ENCODE measurements at places on chromosomes 1 and 21. TPM values are rescaled to one million over a fixed set of nuclear protein-coding genes. Genes with fewer than 3 reads are reported as not detected.

DNA sequence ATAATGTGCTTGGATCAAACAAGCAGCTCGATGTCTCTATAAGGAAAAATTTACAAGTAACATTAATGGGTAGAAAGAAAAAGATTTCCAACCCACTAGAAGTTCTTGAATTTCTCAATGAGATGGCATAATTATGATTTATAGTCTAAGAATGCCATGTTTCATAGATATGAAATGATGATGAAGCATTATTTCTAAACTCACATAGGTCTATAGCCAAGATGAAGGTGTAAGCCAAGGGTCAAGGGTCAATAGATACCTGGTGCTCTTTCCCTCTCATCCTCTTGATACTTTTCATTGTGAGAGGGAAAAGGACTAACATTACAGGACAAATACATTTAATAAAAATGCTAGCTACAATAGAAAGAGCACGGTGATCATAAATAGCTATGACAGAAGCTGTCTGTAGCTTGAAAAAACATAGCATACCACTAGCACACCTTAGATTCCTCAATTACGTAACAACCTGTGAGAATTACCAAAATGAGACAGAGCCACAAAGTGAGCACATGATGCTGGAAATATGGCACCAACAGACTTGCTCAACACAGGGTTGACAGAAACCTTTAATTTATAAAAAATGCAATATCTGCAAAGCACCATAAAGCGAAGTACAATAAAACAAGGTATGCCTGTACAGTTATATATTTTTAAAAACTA is 26.3 kb upstream of the F13B start:
- DNase-seq = no peak

GRCh38 chr21:42558846-42559245 is 45.2 kb downstream of the SLC37A1 start:
- DNase-seq = no peak

- no peak for DNase-seq
These were observed 116.0 kb downstream of the LMX1A start for GRCh38 chr1:165240492-165240891.

Gene SH3BGR
- 18.8 TPM for total RNA-seq

DNA sequence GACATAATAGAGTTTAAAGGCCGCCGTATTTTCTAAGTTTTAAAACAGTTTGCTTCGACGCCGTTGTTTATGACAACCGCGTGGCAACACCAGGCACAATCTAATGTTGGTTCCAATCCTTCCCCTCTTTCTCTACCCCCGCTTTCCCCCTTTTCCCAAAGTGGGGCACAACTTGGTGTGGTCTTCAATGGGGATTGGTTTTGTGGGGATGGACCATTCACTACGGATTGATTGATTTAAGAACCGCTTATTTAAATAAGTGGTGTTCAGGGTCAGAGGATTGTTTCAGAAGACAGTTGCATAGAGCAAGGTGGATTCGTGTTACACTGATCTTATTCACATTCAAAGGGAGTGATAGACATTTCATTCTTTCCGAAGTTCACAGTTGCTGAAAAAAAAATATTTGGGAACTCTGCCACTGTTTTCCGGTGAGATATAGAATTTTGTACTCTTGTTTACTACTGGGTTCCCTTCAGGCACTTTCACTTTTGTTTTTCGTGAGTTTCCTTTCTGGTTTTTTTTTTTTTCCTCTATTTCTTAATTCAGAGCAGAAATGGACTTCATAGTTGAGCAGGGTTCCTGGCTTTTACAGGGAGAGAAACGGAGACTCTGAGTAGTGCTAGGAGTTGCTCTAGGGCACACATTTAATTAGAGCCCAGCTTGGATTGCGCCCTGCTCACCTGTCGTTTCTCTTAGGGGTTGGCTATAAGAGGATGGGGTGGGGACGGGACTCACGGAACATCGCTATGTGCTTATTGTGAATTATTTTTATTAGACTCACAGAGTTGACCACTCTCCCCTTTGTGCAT is 79.6 kb upstream of the AK4 start:
- DNase-seq = no peak

DNA sequence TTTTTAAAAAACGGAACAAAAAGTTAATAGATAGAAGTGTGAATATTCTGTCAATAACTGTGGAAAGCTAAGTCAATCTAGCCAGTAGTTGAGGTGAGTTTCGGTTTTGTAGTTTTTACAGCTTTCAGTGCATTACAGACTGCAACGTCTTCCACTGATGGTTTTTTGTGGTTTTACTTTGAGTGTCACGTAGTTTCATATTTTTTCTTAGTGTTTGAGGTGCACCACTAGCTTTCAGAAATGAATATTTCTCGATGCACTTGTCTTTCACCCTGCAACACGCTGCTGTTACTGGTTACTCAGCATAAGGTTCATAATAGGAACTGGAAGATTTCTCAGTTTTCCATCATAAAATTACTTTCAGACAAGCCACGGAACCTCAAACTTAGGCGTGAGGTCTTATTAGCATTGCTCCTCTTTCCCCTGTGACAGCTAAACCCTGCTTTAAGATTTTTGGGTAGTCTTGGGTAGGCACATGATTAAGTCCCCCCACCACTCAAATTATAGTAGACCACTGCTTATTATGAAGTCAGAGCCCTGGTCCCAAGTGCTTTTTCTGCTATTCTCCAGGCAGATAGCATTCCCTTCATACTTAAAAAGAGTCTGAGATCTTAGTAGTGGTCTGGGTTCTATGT is 1412.7 kb downstream of the KCNT2 start:
- no peak for DNase-seq

Gene IGSF9
- total RNA-seq = 0.21 TPM

DNA sequence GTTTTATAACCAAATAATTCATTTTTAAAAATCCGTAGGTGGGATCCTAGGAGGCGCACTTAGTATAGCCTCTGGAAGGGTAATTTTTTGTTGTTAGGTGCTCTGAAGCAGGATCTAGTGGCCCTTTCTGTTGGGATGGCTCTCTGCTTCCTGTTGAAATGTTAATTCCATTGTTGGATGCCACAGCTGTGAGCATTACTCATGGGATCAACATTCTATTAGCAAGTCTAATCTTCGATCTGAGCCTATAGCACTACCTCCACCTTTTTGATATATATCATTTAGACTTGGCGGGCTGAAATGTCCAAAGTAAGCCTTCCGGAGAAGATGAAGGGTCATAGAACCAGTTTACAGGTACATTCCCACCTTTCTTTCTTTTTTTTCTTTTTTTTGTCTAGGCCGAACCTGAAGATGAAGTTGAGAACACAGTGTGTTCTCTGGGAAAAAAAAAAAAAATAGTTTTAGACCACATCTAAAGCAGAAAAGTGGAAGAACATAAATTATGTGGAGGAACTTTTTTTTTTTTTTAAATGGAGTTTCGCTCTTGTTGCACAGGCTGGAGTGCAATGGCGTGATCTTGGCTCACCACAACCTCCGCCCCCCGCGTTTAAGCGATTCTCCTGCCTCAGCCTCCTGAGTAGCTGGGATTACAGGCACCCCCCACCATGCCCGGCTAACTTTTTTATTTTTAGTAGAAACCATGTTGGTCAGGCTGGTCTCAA is 1.4 kb downstream of the CXADR start:
- no peak for DNase-seq

GRCh38 chr1:119829625-119830024 is 18.4 kb upstream of the REG4 start:
- DNase-seq = no peak

Gene TUFT1
- 7.9 TPM for total RNA-seq

DNA sequence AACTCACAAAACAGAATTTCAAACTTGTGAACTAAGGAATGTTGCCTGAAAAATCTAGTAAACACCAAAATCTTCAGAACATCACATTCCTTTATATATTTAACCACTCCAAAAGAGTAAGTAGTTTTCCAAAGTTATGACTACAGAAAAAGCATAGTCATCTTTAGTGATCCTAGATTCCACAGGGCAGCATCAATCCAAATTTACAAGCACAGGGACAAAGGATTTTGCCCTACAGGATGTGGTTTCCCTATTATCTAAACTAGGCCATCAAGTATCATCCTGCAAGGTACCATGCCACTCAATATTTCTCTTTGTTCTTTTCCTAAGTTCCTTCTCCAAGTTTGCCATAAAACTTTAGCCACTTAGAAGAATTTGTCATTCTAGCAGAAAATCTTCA is 33.0 kb downstream of the COP1 start:
- DNase-seq = no peak

GRCh38 chr1:206631085-206631509 is 4.2 kb upstream of the DYRK3 start:
- no peak for DNase-seq

DNA sequence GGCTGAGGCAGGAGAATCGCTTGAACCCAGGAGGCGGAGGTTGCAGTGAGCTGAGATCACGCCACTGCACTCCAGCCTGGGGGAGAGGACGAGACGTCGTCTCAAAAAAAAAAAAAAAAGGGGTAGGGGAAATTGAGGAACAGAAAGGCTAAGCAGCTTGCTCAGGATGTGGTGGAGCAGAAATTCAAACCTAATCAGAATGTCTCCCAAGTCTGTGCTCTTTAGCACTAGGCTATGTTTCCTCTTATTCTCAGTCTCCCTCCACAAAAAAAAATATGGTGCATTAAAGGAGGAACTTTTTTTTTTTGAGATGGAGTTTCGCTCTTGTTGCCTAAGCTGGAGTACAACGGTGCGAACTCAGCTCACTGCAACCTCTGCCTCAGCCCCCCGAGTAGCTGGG is 114.2 kb downstream of the SLC16A1 start:
- no peak for DNase-seq

DNA sequence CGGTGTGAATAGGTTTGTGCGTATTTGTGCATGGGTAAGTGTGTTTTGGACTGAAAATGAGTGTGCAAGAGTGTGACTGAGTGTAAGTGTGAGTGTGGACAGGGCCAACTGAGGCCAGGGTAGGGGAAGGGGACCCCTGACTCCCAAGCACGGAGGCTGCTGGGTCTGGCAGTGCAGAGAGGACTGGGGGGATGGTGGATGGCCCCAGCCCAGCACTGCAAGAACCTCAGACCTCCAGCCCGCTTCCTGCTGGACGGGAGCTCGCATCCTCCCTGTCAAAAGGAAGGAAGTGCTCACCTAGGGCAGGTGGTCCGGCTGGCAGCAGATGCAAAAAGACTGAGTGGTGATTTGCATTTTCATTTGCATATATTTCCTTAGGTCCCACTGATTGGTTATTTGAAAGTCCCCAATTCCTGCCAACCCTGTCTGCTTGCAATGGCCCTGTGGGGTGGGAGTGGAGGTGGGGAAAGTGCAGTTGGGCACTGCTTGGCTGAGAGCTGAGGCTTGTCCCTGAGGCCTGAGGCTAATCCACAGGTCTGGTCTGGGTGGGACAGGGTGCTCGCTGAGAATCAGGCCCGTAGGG is 42.8 kb upstream of the CASZ1 start:
- no peak for DNase-seq

Gene TRPM2
- total RNA-seq = 45.4 TPM

DNA sequence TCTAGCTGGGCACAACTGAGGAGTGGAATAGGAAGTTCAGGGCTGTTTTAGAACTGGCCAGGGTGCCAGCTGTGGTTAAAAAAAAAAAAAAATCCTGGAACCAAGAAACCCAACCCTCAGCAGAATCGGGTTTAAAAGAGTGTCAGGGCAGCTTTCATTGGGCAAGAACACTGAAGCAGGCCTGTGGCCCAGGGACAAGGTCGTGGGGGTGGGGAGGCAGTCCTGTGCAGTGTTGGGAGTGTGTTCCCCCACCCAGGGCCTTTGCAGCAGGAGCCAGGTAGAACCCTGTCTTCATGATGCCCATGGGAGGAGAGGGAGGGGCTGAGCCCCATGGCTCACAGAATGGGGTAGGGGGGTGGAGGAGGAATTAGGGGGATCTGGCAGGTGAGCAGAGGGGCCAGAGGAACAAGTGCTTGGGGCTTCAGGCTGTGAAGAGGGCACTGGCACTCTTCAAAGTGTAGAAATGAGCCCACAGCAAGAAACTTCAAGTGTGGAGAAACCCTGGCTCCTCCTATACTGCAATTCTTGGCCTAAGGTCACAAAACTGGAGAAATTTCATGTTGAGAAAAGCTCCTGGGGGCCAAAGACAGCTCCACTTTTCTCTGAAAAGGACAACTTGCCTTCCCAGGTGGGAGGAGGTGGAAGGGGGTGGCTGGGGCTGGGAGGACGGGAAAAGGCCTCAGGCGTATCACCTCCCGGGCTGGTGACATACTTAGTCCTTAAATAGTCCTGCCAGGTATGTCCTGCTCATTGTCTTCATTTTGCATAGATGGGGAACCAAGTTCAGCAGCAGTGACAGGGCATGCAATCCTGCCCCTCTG is 39.3 kb downstream of the KIAA1614 start:
- DNase-seq = no peak

GRCh38 chr1:76240316-76240715 is 165.8 kb downstream of the ST6GALNAC3 start:
- DNase-seq = no peak

DNA sequence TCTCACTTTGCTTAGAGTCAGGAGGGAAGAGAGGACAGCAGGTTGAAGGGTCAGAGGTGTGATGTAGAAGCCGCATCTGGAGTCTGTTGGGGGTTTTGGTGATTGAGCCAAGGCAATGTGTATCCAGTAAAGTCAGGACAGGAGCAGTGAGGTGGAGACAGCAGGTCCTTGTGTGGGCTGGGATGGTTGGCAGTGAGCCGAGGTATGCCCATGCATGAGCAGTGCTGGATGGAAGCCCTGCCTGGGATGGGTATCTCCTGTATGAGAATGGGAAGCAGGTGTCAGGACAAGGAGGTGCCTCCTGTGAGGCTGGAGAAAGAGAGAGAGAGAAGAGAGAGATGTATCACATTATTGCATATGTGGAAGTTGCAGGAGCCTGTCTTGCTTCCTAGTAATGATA is 90.0 kb downstream of the OBSCN start:
- no peak for DNase-seq

Gene RHBDL2
- 3.7 TPM for total RNA-seq

DNA sequence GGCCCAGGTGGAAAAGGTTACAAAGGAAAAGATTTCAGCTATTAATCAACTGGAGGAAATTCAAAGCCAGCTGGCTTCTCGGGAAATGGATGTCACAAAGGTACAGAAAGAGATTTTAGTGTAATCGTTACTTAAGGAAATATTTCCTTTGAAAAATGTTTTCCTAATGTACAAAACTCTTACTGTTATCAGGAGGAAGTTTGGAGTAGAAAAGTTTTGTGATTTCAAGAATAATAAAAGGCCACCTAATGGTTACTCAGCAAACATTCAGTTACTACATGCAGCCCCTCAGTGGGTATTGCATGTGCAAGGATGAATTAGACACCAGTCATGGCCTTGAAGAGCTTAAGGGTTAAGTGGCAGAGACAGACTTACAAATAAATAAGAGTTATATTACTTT is 85.2 kb downstream of the SDCCAG8 start:
- no peak for DNase-seq

Data from dorsolateral prefrontal cortex (tissue), 122 donors.